ENCODE measurements at places on chromosomes 2 and 18.

DNA sequence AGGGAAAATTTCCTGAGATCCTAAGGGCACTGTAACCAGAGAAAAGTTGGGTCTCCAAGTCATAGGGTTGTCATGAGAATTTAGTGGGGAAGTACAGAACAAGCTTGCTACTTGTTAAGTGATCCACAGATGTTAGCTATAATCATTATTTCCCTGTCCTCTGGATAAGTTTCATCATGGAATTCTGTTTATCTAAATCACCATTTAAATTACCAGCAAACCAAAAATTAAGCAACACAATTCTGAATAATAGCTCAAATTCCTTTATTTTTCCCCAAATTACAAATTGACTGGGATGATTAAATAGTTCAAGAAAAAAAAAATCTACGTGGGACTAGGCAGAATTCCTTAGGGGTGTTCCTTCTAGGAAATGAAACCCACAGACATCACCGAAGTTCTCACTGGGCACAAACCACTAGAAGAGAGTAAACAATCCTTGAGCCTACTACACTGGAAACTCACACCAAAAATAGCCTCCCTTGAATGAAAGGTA is 159.5 kb downstream of the COL6A3 start:
- no peak for DNase-seq

DNA sequence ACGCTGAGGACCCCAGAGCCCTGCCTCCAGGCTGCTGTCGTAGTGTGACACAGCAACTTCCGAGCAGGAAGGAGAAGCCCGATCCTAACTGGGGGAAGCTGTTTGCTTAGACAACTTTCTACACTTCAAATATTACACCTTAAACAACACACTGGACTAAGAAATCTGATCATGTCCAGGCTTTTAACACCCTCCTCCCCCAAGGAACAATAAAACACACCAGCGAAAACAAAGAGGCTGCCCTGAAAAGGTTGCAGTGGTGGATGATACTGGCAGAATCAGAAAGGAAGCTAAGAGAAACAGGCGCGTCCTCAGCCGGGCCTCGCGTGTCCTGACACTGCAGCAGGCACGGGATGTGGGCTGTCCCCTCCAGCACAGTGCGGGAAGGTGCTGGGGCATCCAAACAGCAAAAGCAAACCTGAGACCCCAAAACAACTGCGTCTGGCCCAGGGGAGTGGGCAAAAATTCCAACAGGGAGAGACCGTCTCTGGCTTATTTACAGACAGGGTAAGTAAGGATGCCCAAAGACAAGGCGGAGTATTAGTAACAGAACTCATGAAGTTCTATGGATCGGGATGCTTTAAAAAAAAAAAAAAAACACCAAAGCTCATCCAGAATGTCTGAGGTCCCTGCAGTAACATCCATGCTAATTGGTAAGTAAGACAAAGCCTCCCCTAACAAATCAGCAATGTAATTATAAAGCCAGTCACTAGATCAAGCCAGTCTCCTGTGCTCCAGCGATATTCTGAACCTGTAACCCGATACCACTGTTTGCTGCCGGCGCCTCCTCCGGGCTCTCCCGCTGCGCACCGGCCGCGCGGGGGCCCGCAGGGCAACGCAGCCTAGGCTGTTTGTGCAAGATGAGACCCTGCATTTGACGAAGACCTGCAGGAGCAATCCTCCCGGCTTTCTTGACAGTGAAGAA is 9.0 kb downstream of the SERTAD2 start:
- DNase-seq, result peak; percentile 92

- DNase-seq, result no peak
These were observed 101.0 kb downstream of the HS6ST1 start for GRCh38 chr2:128217671-128218070.

GRCh38 chr2:166419616-166419934 is 43.8 kb upstream of the SCN9A start:
- no peak for DNase-seq

GRCh38 chr2:73886357-73886756 is 6.5 kb upstream of the ACTG2 start:
- no peak for DNase-seq

DNA sequence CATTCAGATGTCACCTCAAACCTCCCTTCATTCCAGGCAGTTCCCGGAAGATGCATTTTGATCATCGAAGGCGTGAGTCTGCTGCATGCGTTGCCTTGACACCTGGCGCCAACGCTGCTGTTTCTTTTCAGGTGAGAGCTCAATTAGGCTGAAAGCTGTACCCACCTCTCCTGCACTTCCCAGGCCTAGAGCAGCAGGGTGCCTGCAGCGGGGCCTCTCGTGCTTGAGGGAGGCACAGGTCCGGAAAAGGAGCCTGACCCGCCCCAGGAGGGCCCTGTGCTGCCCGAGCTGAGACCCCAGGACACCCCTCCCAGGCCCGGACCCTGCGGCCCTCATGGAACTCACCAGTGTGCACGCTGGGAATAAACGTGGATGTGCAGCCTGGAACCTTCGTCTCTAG is 31.4 kb upstream of the KCNG2 start:
- no peak for DNase-seq

DNA sequence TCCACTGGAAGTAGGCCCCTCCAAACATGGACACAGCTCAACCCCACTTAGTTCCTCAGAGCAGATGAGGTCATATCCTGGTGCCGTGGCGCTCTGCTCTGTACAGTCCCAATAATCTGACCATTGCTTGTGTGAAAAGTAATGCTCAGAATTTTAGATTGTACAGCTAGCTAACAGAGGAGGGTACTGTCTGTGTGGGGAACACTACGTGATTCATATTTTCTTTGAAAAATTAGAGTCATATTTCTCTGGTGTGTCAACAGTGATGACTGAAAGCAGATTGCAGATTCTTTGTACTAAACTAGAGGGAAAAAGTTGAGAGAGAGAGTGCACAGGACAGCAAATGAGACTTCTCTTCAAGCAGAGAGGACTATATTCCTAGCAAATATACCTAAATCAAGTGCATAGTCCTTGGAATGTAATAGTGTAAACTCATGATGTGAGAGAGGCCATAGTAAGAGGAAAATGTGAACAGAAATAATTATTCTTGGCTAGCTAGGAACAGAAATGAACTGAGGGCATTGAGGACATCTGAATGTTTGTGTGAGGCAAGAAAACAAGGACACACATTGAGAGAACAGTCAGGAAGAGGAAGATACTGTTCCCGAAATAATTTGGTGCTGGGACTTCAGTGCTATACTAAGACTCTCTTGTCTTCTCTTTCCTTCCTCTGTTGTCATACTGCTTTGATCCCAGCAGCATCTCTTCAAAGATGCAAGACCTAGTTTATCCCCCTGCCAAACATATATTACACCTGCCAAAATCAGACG is 157.0 kb upstream of the RND3 start:
- no peak for DNase-seq

GRCh38 chr2:43126817-43127207 is 99.6 kb downstream of the ZFP36L2 start:
- DNase-seq, result no peak

DNA sequence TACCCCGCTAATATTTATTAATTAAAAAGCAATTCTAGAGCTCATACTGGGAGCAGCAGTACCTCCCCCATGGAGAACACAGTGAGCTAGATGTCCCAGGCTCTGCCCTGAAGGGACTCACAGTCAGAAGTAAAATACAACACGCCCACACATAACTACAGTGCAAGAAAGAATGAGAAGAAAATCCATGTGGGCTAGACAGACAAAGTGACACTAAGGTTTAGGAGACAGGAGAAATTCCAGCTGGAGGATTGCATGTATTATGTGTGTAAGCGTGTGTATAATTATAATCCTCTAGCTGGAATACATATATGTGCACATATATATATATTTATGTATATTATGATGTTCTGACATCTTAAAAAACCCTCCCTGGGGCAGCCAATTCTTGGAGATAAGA is 15.7 kb downstream of the SOWAHC start:
- DNase-seq, result no peak

GRCh38 chr2:27105981-27106380 is 12.9 kb downstream of the CGREF1 start:
- DNase-seq, result no peak

DNA sequence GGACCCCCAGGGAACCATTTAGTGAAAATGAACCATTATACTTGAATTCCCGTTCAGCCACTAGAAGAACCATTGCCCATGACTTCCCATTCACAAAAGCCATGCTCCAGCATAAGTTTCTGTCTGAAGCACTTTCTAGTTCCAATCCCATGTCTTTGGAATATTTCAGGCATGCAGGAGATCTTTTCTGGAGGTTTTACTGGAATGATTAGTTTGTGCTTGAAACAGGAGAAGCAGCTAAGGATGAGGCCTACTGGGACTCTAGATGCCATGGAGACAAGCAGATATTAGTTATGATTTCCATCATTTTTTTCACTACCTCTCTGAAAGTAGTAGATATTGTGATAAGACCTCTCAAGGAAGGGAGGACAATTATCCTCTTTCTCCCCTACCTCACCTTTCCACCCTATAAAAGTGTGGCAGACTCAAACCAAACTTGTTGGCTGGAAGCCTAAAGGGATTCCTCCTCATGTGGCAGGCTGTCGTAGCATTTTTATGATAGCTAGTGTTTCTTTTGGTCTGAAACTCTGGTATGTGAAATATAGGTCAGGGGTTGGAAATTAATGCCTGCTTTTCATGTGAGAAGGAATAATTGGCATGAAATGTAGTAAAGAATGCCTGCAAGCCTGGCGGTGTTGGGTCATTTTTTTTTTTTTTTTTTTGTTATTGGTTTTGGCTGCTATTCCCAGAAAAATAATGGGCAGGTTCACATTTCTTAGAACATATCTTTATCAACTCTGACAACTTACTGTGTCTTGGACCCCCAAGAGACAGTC is 29.3 kb upstream of the MMADHC start:
- no peak for DNase-seq

GRCh38 chr2:148282201-148282600 is 261.3 kb downstream of the MBD5 start:
- DNase-seq, result no peak

DNA sequence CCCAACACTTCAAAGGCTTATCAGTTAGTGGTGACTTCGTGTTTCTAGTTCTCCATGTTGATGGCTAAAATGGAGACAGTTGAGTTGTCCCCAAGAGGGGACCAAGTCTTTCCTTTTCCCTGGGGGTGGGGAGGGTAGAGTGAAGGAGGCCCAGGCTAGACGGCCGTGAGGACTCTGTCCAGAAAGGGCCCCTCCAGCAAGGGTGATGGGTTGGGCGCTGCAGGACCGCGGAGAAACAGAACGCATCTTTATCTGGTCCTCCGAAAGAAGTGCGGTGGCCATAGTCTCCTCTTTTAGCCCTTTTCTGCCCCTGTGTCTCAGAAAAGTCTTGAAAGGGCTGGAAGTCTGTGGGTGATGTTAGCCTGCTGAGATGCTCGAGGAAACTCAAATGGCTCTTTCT is 153.2 kb downstream of the GLI2 start:
- no peak for DNase-seq

GRCh38 chr18:50424877-50425690 is 50.2 kb downstream of the SKA1 start:
- DNase-seq, result no peak

GRCh38 chr2:231297108-231297908 is 98.2 kb upstream of the B3GNT7 start:
- DNase-seq, result no peak

- DNase-seq, result no peak
These were observed 119.6 kb downstream of the QPCT start for GRCh38 chr2:37464067-37464466.

DNA sequence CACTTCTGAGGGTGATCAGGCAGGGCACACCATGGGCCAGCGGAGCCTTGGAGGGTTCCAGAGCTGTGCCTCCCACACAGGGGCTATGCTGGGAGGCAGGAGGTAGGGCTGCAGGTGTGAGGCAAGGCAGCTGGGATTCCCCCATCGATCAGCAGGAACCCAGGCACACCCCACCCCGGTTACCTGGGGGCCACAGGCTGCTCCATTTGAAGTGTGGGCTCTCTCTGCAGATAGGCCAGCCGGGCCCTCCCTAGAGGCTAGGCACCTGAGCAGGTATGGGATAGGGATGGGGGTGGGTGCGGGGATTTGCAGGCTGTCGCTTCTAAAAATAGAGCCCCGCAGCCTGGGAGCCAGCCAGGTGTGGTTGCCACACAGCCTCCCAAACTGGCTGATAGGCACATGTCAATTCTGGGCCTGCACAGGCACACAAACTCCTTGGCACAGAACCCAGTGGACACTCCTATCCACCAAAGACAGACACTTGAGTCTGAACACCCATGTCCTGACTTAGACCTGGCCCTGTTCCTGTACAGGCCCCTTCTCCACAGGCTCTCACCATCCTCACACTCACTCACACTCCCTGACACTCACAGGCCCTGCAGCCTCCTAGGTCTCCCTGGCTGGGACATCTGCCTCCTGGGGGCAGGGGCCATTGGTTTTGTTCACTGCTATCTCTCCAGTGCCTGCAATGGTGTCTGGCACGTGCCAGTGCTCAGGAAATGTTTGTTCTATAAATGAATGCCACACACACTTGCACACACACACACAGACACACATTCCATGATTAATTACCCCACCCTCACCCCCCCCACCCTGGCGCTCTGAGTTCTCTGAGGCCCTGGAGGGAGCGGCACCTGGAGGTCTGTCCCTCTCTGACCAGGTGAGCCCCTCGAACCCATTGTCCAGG is 73.4 kb downstream of the ZFP36L2 start:
- DNase-seq, result no peak

DNA sequence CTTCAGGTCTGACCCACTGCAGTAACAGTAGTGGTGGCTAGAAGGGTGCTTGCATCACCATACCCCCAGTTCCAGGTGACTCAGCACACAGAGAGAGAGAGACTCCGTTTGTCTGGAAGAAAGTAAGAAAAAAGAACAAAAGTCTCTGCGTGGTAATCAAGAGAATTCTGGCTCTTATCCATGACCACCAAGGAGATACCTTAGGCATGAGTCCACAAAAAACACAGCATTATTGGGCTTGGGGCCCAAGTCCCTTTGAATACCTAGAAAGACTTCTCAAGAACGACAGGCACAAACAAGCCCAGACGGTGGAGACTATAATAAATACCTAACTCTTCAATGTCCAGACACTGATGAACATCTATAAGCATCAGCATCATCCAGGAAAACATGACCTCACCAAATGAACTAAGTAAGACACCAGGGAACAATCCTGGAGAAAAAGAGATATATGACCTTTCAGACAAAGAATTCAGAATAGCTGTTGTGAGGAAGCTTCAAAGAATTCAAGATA is 21.7 kb upstream of the BAZ2B start:
- no peak for DNase-seq

DNA sequence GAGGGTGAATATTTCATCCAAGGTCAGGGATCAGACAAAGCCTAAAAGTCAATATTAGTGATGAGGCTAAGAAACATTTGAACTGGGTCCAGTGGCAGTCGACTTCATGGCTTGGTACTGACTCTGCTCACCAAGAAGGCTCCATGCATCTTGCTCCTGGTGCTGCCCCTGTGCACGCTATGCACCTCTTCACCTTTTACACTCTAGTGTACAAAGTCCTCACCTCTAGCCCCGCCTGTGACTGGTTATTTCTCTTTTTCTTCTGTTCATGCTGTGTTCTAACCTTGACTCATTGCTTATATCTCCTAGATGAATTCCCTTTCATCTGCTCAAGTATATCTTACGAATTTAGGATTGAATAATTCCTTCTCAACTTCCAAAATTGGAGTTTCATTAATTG is 52.4 kb upstream of the ZNF385B start:
- DNase-seq, result no peak
